RPMI7951 (cell line): ENCODE measurements at places on chromosomes 2 and 18. TPM values are rescaled to one million over a fixed set of nuclear protein-coding genes. Genes with fewer than 3 reads are reported as not detected.

GPR45 gene
- not detected in 2 replicates for total RNA-seq

PTGR3 gene
- total RNA-seq = 7.2 and 10.0 TPM in 2 replicates

ATP9B gene
- total RNA-seq = 6.4 and 6.5 TPM in 2 replicates

TTR gene
- not detected in 2 replicates for total RNA-seq

GRCh38 chr2:11506611-11506969 lies 27.3 kb upstream of the GREB1 start:
- DNase-seq = no peak

DNA sequence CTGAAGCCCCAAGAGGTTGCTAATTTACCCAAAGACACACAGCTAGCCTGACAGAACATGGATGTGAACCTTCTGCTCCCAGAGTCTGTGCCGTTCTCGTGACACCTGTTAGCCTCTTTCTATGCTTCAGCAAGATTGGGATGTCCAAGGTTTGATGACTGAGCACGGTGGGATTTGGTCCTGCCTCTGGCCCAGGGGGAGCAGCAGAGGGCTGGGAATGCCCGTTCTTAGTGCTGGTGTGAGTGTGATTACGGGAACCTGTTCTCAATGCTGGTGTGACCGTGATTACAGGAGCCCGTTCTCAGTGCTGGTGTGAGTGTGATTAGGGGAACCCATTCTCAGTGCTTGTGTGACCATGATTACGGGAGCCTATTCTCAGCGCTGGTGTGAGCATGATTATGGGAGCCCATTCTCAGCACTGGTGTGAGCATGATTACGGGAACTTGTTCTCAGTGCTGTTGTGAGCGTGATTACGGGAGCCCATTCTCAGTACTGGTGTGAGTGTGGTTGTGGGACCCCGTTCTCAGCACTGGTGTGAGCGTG lies 67.3 kb upstream of the SNTG2 start:
- no peak for DNase-seq

- no peak for DNase-seq
These were observed 3.5 kb downstream of the ADCYAP1 start for GRCh38 chr18:907885-908757.
